ENCODE measurements at places on chromosomes 7 and 10. TPM values are rescaled to one million over a fixed set of nuclear protein-coding genes. Genes with fewer than 3 reads are reported as not detected.

The GLI3 gene
- total RNA-seq = 0.03 TPM

The SCIN gene
- total RNA-seq = not detected

The METTL2B gene
- total RNA-seq = 74.2 TPM

The PDZD7 gene
- total RNA-seq = 0.05 TPM

The INPP5F gene
- total RNA-seq = 21.1 TPM

The POP7 gene
- 106 TPM for total RNA-seq

The CYP26C1 gene
- 0.05 TPM for total RNA-seq

The CD36 gene
- total RNA-seq = 0.68 TPM

The TAS2R41 gene
- total RNA-seq = not detected

The STX1A gene
- total RNA-seq = 25.0 TPM

The ZNF800 gene
- 41.4 TPM for total RNA-seq

The ATOH7 gene
- total RNA-seq = not detected

The NXPH1 gene
- total RNA-seq = 0.08 TPM

The SFTPA1 gene
- total RNA-seq = 3.1 TPM

The SORCS1 gene
- not detected for total RNA-seq

The SUN1 gene
- total RNA-seq = 63.0 TPM

The TRPV5 gene
- not detected for total RNA-seq

The C10orf143 gene
- 4.2 TPM for total RNA-seq

The CYCS gene
- 373 TPM for total RNA-seq

The ASAH2 gene
- total RNA-seq = 7.7 TPM

The ENTPD7 gene
- 7.9 TPM for total RNA-seq

The SUGCT gene
- 2.5 TPM for total RNA-seq

The PRKG1 gene
- total RNA-seq = not detected

The NEUROG3 gene
- not detected for total RNA-seq

The FBXL15 gene
- total RNA-seq = 16.6 TPM

The RRP12 gene
- total RNA-seq = 222 TPM

Data from activated T-cell treated with anti-CD3 and anti-CD28 coated beads, Interleukin-2, amount 50 U/mL, for 4 hours (primary cell).